ENCODE measurements at places on chromosomes 5 and 9.
A peak's percentile ranks its signal among the peaks of the same experiment; 100 is the strongest.

GRCh38 chr9:3348169-3348568 lies 177.6 kb downstream of the RFX3 start:
- DNase-seq, result no peak

GRCh38 chr5:167855818-167856217 lies 435.6 kb upstream of the WWC1 start:
- no peak for DNase-seq

- no peak for DNase-seq
These were observed 512.1 kb upstream of the MEF2C start for GRCh38 chr5:89395111-89395510.

DNA sequence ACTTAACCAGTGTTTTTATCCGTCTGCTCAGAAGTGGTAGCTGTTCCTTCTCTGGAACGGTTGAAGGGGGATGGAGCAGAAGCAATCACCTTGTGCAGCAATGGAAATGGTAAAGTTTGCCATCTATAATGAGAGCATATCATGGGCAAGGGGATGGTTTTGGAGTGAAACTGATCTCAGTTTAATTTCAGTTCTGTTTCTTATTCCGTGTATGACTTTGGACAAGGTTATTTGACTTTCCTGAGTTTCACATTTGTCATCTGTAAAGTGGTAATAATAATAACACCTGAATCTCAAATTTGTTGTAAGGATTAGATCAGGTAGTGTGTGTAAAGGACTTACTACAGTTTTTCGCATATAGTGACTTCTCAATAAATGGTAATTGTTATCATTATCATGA lies 106.1 kb downstream of the PCSK1 start:
- DNase-seq, result no peak

GRCh38 chr9:133726401-133727276 lies 11.5 kb downstream of the SARDH start:
- peak; percentile 46 for DNase-seq

DNA sequence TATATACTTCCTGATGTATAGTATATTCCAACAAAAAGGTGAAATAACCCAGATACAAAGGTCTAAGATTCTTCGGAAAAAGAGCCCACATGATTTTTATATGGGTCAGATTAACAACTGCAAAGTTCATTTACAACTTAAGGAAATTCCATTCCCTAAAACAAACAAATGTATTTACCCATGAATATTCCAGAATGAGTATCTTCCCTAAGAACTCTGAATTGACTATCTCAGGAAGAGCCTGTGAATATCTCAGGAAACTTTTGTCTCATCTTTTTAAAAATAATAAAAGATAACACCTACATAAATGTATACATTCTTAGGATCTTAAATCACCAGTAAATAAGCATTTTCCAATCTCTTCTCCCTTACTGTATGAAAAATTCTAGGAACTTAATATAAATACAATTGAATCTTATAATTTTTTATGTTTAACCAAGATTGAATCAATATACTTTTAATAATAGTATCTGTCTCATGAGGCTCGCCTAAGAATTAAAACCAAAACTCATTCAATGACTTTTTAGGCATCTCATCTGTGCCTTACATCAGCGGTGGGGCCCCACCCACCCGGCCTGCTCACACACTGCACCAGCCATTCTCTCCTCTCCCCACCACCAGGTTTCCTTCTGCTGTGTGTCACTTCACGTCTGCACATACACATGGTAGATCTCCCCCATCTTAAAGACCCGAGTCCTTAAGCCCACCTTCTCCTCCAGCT lies 78.1 kb downstream of the RAPGEF1 start:
- DNase-seq, result peak; percentile 56

DNA sequence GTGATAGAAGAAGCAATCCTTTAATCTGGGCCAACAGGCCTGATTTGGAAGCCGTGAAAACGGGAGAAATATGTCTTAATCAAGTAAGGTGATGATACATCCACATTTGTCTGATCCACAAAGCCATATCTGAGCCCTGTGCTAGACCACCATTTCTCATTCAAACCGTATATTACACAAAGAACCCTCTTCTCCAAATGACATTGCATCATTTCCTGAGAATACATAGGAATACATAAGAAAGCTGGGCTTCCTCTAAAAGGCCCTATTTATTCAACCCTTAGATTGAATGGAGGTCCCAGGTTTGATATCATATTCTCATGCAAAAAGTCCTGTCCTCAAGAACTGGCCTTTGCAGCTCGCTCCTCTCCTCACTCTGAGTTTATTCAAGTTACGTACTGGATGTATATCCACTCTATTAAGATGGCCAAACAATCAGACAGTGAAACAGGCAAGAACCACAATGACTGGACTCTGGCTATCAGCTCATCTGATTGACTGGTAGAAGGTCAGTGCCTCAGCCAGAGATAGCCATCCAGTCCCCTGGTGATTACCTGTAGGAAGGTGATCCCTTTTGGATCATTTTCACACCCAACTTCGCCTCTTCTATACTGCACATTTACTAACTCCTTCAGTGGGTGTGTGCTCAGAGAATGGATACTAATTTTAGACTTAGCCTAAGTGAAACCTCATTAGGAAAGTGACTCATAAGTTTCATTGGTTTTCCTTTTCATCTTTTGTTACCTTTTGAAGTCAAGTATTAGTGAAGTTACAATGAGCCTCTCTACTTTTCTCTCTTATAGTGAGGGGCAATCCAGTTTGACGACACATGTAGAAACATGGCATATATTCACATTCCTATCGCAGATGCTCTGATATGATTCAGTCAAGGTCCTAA lies 167.6 kb upstream of the WWC1 start:
- no peak for DNase-seq

- DNase-seq, result no peak
These were observed 10.3 kb downstream of the LPCAT1 start for GRCh38 chr5:1513326-1514026.

- no peak for DNase-seq
These were observed 265.0 kb upstream of the IRX4 start for GRCh38 chr5:2147504-2148311.

GRCh38 chr9:134604834-134605233 lies 36.8 kb upstream of the COL5A1 start:
- DNase-seq, result no peak

- no peak for DNase-seq
These were observed 88.0 kb downstream of the ARL15 start for GRCh38 chr5:54222336-54222735.

- DNase-seq, result no peak
These were observed 948 bp upstream of the FAM53C start for GRCh38 chr5:138336952-138337684.

DNA sequence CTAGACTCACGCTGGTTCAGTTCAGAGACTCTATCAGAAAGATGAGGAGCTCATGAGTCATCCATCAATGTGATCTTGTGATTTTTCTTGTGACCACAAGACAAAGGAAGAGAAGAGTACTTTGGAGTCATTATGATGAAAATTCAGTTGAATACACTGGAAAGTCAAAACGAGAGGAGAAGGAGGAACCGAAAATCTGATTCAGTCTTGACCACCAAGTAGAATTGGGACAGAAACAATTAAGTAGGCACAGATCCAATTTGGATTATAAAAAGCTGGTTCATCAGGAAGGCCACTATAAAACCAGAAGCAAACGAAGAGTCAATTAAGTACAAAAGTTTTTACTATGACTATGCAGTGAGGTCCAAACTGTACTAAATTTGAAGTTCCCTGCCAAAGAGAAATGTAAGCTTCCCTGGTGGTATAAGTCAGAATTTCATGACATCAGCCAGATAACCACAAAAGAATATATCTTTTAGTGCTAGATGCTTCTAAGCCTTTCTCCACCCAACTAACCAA lies 90.9 kb downstream of the THBS4 start:
- no peak for DNase-seq

DNA sequence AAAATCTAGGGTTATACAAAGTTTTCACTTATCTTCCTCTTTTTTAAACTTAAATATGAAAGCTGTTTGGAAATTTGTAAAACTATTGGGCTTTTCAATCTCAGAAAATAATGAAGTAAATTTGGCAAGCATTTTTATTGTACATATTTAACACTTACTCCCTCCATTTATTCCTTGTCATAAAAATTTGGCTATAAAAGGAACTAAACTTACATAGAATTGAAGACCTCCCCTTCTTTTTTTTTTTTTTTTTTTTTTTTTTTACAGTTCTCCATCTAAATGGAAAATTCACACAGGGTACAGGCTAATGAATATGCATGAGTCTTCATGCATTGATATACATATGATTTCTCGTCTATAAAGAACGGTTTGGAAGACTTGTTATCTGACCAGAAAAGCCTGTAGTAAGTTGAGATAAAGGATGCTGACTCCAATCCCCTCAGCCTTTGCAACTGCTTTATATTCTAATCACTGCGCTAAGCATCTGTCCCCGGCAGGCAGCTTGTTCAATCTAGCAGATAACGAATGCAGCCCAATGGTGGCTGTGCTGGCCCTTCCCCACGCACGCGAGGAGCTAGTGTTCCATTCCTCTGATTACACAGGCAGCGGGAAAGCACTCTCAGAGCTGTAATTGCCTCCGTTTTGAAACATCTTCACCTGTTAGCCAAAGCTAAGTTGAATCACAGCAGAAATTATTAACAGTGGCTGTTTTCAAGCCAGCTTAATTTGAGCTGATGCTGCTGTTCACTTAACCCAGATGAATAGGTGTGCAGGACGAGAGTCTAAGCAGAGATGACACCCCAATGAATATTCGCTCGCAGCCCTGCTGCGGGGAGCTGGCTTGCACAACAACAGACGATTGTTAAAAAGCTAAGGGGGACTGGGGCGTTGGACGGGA lies 453.8 kb upstream of the ZNF608 start:
- no peak for DNase-seq

DNA sequence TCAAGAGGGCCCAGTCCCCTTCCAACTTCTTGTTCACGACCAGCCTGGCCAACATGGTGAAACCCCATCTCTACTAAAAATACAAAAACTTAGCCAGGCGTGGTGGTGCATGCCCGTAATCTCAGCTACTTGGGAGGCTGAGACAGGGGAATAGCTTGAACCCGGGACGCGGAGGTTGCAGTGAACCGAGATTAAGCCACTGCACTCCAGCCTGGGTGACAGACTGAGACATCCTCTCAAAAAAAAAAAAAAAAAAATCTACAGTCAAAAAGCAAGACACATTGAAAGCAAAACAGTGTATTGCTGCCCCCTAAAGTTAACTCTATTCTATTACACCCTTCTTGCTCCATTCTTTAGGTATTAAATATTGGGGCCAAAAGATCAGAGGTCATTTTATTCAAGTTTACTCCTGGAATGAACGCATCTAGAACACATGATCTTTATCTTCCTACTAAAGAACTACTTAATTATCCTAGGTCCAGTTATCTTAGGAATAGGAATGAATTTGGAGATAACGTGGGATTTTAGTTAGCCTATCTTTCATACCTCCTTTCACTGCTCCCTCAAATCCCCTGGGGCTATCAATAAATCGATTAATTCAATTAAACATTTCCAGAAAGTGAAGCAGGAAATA lies 2.4 kb downstream of the ATG12 start:
- DNase-seq, result no peak

DNA sequence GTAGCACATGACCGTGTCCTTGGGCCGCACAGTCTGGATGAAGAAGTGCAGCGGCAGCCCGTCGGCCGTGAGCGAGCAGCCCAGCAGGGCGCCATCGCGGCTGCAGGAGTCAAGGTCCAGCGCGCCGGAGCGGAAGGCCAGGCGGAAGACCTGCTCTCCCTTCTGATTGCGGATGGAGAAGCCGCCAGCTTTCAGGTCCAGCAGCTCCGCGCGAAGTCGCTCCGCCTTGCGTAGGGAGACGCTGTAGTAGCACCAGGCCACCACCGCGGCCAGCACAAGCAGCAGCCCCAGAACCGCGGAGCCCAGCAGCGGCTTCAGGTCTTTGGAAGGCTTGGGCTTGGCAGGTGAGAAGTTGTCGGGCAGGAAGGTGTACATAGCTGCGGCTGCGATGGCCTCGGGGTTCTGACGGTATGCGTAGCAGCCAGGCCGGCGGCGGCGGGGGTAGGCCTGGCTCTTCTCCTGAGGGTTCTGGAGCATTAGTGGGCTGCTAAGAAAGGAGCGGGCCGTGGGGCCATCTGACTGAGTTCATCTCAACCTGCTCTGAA lies 4.2 kb downstream of the MYORG start:
- DNase-seq, result no peak

DNA sequence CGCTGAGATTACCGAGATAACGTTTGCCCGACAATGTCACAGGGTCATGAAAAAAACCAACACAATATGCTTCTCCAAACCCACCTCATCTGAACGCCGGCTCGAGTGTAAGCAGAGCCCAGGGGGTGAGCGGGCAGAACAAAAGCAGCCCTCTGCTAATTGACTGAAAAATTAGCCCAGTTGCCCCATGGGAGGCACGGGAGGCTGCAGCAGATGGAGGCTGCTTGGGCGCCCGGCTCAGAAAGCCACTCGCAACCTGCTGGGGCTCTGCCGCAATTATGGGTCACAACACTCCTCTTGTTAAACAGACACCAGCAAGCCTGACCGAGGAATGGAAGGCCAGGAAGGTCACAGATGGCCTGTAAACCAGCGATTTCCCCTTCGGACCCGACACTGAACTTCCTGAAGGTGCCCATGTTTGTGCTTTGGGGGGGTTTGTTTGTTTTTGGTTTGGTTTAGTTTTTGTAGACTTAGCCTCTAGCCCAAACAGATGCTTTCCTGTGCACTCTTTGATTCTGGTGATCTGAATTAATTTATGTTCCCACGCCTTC lies 104.6 kb upstream of the IRX1 start:
- no peak for DNase-seq

- DNase-seq, result no peak
These were observed 793.2 kb upstream of the RGMB start for GRCh38 chr5:97980291-97980690.

All from activated T-helper 1 cell treated with Interleukin-2 at 50 U/mL for 16 hours (primary cell).